ENCODE measurements at places on chromosomes 5 and 9.

GRCh38 chr9:16039988-16040761, 487.3 kb downstream of the CCDC171 start:
- no peak for DNase-seq

DNA sequence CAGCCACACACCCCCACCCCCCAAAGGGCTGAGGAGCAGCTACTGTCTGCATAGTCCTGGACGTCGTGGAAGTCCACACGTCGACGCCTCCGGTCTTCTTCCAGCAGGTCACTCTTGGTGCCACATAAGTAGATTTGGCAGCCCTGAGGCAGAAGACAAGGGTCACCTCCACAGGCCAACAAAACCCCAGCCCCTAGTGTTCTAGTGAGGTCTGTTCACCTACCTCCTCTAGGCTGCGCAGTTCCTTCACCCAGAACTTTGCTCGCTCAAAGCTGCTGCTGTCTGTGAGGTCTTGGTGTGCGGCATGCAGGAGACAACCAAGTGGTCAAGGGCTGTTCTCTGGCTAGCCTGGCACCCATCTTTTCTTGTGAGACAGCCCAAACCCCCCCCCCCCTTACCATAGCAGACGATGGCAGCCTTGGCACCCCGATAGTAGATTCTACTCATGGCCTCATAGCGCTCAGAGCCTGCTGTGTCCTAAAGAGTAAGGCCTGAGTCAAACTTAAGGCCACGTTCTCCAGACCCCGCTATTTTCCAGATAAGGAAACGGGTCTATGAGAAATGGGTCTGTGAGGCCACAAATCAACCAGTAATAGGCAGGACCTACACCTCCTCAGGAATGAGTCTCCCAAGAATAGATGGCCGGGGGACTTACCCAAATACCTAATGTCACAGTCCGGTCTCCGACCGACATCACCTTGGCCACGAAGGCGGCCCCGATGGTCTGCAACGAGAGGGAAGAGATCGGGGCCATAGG, 987 bp downstream of the RAB24 start:
- DNase-seq = no peak

DNA sequence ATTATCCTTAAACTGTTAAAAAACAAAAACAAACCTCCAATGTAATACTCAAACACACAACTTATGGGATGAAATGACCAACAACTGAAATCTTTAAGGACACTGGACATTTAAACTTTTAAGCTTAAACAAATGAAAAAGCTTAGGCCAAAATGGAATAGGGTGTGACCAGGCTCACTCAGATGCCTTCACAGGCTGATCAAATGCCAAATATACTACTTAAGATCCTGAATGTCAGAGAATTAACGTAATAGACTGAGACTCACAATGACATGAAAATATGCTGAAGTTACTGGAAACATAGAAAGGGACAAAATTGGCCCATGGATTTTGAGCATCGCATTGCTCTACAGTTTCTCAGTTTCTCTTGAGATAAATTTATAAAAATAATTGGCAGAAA, 286.8 kb downstream of the ADAMTS6 start:
- DNase-seq = no peak

DNA sequence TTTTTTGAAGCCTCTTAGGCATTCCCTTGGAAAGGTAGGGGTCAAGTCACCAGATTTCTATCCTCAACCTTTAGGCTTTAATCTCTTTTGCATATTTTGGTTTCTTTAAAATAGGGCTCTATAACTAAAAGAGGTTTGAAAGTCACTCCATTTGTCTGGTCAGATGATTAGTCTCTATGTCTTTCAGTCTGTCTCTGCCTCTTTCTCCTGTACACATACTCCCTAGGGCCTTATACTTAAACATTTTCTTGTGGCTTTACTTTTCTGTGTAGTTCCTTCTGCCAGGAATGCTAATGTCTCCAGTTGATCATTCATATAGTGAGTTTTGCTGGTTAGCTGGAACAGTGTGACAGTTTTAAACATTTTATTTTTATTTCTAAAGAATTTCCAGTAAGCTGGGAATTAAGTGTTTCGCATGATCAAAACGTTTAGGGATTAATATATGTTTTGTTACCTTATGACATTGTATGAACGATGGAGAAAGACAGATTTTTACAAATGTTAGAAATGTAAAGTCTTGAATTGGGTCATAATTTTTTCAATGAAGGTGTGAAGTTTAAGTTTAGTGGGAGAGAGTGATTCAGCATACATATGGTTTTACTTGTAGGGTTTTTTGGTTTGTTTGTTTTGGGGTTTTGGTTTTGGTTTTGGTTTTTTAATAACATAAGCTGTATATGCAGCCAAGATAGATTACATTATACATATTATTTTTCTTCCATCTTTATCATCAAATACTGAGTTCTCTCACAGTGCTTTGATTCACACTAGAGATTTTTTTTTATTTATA, 90.6 kb downstream of the ZCCHC7 start:
- DNase-seq = no peak

GRCh38 chr9:73753171-73753570, 601.5 kb downstream of the ANXA1 start:
- DNase-seq = no peak

GRCh38 chr5:174735498-174736330, 11.3 kb downstream of the MSX2 start:
- no peak for DNase-seq

DNA sequence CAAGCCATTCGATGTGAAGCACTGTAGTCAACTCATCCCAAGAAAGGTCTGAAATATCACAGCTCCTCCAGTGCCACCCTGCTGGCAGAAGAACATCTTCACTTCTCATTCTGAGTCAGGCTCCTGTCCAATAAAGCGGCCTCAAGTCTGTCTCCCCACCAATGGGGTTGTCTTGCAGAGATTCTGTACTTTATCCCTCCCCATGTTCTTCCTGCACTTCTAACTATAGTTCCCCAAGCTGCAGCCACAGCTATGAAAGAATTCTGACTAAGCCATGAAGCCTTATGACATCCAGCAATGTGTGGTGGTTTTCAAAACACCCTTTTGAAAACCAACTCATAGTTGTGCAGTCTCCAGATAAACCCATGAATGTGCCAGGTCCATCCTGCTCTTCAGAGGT, 6.8 kb downstream of the MACROH2A1 start:
- DNase-seq = no peak

GRCh38 chr9:123551734-123552133, 195.7 kb downstream of the CRB2 start:
- no peak for DNase-seq

DNA sequence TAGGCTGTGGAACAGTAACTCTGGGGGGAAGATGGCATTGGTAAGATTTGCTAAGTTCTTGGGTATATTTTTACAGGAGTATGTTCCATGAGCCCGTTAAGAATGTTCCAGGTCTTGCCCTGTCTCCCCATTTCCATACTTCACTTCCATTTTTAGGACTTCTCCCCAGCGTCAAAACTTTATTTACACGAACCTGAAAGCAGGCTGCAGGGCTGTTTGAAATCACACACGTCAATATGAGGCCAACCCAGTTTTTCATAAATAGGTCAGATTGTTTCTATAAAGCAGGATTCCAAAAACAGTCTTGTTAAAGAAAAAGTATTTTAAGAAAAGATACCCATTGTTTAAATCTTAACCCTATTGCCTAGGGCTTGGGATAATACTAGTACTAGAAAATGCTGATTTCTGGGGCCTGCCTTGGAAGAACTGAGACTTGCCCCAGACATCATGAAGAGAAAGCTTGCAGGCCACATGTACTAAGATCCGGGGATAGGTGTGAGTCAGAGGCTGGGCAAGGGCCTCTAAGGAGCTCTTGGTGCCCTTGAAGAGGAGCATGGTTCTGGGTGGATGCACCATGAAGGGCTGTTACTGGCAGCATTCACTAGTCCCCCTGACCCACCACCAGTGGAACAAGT, 24.2 kb downstream of the TRIO start:
- DNase-seq = no peak

DNA sequence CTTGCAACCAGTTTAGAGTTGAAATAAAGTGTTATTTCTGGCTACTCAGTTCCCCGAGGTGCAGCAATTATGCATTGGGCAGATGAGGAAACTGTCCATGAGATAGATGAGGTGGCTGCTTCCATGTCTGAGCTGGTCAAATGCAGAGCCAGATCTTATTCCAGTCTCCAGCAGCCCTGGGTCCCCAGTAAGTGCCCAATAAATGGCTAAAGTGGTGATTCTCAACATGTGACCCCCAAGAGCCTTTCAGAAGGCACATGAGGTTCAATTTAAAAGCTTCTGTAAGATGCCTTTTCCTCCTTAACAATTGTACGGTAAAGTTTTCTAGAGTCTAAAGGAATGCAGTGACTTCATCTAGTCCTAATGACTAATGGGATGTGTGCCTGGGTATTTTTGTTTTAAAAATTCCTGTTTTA, 17.5 kb downstream of the ATOX1 start:
- no peak for DNase-seq

- no peak for DNase-seq
These were observed 277.2 kb downstream of the TRIM32 start for GRCh38 chr9:116964258-116964657.

DNA sequence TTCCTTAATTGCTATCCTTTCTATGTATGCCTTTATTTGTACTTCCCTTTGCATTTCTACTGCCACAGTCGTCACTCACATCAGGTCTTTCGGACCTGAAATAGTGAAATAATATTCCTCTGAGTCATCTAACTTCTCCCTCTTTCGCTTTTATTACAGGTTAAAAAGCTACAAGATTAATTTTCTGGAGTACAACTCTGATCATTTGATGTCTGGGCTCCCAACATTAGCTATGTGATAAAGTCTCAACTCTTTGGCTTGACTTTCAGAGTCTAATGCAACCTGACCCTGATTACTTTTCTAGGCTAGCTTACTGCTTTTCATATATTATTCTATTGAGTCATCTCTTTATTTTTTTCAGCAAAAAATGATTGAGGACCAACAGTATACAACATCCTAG, 638.8 kb upstream of the WWC1 start:
- DNase-seq = no peak

- DNase-seq = no peak
These were observed 185.0 kb downstream of the ZNF608 start for GRCh38 chr5:124561451-124561850.

- no peak for DNase-seq
These were observed 3.3 kb downstream of the GRIN1 start for GRCh38 chr9:137141976-137142936.

- no peak for DNase-seq
These were observed 43.2 kb downstream of the FBXO4 start for GRCh38 chr5:41968153-41968723.

DNA sequence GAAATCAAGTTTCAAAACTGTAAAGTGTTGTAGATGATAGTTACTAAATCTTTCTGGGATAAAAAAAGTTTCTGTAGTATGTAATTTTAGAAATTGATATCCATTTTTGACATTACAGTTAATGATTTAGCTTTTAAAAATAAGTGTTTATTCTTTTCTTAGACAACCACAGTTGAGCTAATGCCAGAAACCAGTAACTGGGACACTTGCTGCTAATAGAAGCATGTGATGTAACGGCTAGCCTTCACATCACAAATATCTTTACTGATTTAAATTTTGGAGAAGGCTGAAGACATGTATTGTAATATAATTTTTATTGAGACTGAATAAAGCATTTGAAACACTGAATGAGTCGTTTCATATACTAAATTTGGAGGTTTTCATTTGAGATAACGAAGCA, 18.8 kb downstream of the CSNK1G3 start:
- no peak for DNase-seq

- no peak for DNase-seq
These were observed 35.9 kb upstream of the TESK1 start for GRCh38 chr9:35569206-35569605.

GRCh38 chr5:115396688-115397087, 100.2 kb upstream of the CCDC112 start:
- DNase-seq = no peak

GRCh38 chr9:131743501-131743900, 3.6 kb upstream of the RAPGEF1 start:
- DNase-seq = no peak

- DNase-seq = no peak
These were observed 65.2 kb downstream of the ERAP1 start for GRCh38 chr5:96742538-96742937.

GRCh38 chr5:168254013-168254693, 37.3 kb upstream of the WWC1 start:
- DNase-seq = no peak

- no peak for DNase-seq
These were observed 318.3 kb downstream of the CHSY3 start for GRCh38 chr5:130222573-130222972.

DNA sequence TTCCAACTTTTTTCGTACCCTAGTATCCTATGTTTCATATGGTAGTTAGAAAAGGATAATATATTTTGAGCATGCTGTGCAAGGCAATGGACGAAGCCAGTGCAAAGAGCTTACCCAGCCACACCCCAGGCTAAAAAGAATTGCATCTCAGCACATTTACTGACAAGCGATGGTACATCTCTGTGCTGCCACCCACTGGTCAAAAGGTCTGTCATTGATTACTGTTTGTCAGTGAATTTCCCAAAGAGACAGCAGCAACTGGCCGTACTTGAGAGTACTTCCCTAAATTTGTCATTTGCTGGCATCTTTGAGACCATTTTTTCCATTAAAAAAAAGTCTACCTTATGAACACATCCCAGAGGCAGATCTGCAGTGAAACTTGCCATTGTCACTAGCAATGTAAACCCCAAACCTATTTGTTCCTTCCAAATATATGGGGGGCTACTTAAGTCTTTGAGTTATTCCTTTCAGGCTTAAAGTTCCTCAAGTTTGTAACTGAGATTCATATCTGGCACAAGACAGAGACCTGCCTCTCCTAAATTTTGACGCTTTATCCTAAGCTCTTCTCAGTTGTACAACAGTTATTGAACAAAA, 184.3 kb downstream of the CTNND2 start:
- peak; percentile 58 for DNase-seq

GRCh38 chr9:121038362-121038761, 11.7 kb downstream of the C5 start:
- no peak for DNase-seq

DNA sequence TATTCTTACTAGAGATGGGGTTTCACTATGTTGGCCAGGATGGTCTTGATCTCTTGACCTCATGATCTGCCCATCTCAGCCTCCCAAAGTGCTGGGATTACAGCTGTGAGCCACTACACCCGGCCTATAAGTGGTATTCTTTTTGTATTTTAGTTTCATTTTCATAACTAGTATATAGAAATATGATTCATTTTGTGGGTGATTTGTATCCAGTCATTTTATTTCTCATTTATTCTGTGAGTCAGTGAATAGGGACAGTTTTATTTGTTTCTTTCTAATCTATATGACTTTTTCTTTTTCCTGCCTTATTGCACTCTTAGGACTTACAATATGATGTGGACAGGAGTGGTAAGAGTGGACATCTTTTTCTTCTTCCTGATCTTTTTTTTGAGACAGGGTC, 112.9 kb downstream of the AOPEP start:
- no peak for DNase-seq
